ENCODE measurements at places on chromosomes 2 and 18.

GRCh38 chr2:185144159-185144919, 546.0 kb downstream of the ZNF804A start:
- no peak for DNase-seq

DNA sequence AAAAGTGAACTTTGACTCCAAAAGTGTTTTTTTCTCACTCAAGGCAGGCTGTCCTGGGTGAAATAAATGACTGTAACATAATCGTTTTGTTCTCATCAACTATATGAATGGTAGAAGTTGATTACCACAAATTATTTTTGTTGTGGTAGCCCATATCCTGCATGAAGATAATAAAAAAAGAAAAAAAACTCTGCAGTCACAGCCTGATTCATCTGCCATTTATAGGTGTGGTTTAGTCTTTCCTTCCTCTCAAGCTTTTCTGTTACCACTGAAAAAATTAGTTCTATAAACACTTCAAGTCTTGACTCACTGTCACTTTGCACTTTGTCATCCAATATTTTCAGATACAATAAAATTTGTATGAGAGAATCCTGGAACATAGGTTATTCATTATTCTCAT, 522.0 kb downstream of the PLCL1 start:
- DNase-seq, result no peak

GRCh38 chr2:69830045-69830905, 815 bp downstream of the GMCL1 start:
- peak; percentile 40 for DNase-seq

GRCh38 chr2:6580982-6581381, 284.7 kb downstream of the CMPK2 start:
- no peak for DNase-seq

DNA sequence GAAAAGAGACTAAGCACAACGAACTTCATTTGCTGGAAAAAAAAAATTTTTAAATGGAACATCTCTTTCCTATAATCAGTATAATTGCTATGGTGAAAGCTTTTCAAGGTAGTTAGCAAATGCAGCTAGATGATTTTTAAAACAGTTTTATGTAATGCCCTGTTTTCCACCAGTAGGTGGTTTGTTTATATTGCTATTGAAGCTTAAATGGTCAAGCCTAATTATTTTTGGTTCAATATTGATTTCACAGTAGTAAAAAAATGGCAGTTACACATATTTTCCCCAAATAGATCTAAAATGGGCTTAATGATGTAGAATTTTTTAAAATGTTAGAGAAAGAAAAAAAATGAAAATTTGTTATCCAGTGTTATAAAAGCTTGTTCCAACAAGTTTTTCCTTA, 70.2 kb downstream of the CDH19 start:
- DNase-seq, result no peak

DNA sequence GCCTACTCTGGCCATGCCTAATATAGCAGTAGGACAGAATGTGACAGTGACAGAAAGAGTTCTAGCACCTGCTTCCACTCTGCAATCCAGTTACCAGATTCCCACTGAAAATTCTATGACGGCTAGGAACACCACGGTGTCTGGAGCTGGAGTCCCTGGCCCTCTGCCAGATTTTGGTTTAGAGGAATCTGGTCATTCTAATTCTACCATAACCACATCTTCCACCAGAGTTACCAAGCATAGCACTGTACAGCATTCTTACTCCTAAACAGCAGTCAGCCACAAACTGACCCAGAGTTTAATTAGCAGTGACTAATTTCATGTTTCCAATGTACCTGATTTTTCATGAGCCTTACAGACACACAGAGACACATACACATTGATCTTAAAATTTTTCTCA, 45.2 kb upstream of the TTR start:
- no peak for DNase-seq

DNA sequence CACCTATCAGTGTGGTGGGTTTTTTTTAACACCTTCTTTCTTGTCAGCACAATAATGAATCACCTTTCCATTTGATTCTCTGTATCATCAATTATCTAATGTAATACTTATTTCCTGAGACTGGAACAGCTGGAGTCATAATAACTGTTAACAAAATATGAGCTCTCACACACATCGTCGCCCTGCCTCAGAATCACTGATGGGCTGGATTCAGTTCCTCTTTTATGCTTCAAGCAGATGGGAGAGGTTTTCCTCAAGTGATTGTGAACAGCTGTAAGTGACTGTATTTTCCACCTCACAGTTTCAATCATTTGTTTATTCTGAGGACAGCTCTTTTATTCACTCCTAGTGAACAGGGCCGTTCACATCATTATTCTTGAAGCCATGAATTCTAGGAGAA, 330.2 kb downstream of the DSC3 start:
- no peak for DNase-seq

- no peak for DNase-seq
Measured at GRCh38 chr2:235859651-235860050, 308.5 kb downstream of the GBX2 start.

- DNase-seq, result no peak
Measured at GRCh38 chr2:105309147-105309545, 20.4 kb downstream of the TGFBRAP1 start.

DNA sequence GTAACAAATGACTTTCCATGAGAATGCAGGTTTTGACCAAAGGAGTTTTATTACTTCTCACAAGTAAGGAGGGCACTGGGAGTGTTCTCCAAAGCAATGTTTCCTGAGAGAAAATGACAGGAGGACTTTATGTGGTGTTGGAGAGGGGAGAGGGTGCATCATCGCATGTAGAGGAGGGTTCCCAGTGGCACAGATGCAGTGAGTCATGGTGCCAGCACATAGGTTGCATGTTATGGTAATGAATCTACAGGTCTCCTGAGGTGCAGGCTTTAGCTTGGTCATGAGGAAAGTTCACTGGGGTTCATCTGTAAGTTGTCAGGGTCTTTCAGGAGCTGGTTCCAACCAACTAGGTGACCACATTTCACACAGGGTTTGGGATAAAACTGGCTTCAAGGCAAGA, 30.4 kb downstream of the NAT8 start:
- DNase-seq, result no peak

- peak; percentile 34 for DNase-seq
Measured at GRCh38 chr2:177906041-177906718, 166.4 kb downstream of the PDE11A start.

DNA sequence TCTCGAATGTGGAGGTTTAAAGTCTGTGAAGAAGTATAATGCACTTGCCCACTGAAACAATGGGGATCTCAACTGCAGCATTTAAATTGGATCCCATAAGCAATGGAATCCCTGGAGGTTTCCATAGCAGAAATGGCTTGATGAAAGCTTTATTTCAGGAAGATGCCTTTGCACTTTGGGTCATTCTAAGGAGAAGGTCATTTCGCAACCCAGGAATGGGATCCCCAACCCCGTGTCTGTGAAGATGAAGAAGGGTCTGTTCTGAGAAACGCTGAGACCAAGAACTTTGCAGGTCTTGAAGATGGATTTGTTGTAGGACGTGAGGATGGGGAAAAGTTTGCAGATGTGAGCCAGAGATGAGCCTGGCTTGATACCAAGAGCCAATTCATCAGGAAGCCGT, 1.8 kb upstream of the KCNG3 start:
- DNase-seq, result no peak

DNA sequence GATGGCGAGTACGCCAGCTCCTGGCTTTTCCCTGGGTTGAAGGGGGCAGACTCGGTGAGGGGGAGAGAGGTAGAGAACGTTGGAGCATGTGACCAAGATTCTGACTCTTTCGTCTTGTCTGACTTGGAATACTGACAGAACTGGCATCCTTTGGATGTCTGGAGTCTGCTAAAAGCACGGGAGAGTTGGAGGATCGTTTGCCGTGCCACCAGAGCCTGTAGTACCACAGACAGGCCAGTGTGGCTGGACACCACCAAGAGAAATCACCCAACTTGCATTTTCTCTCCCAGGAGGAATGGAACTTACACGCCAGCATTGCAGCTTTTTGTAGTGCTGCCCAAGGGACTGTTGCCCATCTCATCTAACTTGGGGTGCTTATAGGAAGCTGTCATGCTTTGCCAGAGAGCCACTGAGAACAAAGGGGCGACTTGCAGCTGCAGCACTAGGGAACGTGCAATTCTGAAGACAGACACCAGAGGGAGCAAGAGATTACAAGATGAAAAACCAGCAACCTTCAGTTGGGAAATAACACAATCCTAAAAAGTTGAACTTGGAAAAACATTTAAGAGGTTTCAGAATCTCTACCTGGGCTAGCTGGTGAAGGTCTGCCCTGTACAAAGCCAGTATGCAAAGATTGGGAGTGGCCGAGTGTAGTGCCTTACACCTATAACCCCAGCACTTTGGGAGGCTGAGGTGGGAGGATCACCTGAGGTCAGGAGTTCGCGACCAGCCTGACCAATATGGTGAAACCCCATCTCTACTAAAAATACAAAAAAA, 24.1 kb downstream of the PSMG2 start:
- DNase-seq, result peak; percentile 67

DNA sequence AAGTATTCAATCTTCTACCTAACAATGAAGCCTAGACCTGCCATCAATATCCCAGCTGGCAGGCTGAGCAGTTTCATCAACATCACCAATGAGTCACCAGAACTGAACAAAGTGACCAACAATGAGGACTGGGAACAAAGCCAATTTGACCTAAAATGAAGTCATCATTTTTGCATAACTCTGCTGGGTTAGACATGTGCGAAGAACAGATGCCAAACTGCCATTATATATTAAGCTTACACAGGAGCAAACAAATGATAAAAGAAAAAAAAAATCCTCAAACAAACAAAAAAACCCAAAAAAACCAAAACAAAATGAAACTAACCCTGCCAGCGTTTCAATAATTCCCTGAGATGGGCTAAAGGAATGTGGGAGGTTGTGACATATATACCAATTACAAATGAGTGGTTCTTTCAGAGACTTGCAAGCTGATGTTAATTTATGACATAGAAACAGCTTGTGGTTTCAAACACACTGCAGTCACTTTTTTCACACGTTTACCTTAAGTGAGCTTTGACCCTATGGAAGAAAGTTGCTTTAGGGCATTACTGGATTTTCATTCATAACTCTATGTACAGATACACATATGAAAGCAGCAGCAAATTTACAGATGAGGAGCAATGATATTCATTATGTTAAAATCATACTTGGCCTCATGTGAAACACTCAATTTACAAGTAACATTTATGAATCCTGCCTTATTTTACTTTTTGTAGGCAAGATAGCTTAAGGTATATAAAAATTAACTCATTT, 56.9 kb upstream of the CCDC141 start:
- no peak for DNase-seq

GRCh38 chr2:172434821-172435605, 7.6 kb downstream of the ITGA6 start:
- peak; percentile 57 for DNase-seq

- DNase-seq, result no peak
Measured at GRCh38 chr2:172726172-172726735, 9.4 kb upstream of the RAPGEF4 start.

GRCh38 chr2:191582355-191582754, 95.6 kb upstream of the NABP1 start:
- DNase-seq, result no peak

GRCh38 chr18:75408554-75409506, 18.7 kb downstream of the SMIM21 start:
- no peak for DNase-seq

GRCh38 chr2:7016601-7017211, 99.5 kb downstream of the RNF144A start:
- no peak for DNase-seq

All from effector memory CD8-positive, alpha-beta T cell (primary cell).